ENCODE measurements at places on chromosomes 4 and X. TPM values are rescaled to one million over a fixed set of nuclear protein-coding genes. Genes with fewer than 3 reads are reported as not detected.

The TREX2 gene
- total RNA-seq: 0.55 TPM

The GAGE12H gene
- not detected for total RNA-seq

The CXCL1 gene
- total RNA-seq: 36.3 TPM

The ZNF518B gene
- 17.2 TPM for total RNA-seq

The DMD gene
- 39.9 TPM for total RNA-seq

The FAM156A gene
- total RNA-seq: 246 TPM

The KLHL13 gene
- 1.1 TPM for total RNA-seq

Data from transverse colon (tissue), 4 donors.